ENCODE measurements at places on chromosomes 1 and 21.

DNA sequence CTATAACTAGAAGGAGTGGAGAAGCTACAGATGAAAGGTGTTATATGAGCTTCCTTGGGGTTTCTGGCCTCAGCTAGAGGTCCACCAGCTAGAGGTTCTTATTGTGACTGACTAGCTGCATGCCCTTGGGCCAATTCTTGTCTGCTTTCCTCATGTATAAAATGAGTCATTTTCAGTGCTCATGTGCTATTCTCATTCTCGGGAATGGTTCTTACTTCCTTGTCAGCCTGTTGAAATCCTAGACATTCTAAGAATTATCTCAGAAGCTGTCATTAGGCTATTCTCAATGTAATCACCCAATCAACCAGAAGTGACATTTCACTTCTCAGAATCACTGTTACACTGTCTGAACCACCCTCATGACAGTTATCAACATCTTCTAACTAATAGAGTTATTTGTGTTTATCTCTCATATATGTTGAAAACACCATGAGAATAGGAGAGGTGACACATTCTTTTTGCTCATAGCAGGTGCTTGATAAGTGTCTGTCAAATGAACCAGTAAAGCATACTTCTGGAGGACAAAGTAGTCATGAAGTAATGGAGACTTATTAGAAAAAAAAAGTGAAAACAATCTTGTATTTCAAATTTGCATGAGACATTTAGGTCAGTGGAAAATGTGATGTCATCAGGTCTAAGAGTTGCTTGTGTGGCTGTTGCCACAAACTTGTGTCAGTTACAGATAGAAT, 122.8 kb upstream of the IVNS1ABP start:
- no peak for DNase-seq

DNA sequence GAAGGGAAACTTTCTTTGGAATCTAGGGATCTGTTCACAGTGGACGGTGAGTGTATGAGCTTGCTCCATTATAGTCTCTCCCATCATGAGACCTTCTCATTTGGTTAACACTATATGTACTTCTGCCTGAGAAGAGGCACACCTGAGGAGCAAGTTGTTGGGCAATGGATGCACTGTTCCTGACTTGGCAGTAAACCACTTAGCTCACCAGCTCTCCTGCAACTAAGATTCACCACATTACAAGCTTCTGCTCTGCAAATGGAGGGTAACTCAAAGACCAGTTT, 10.2 kb downstream of the MACF1 start:
- no peak for DNase-seq

DNA sequence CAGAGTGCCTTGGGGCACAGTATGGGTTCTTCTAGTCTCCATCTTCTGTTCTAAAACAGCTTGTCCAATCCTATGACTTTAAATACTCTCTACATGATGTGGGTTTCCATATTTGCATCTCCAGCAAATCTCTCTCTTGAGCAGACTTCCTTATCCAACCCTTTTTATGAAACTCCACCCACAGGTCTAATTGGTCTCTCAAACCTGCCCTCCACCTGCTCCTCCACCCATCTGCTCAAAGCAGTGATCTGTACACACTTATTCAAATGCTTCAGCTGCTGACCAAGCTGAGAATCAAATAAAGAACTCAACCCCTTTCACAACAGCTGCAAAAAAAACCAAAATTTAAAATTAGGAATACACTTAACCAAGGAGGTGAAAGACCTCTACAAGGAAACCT, 11.5 kb downstream of the MCOLN2 start:
- DNase-seq, result no peak

- DNase-seq, result no peak
Measured at GRCh38 chr21:38619992-38620479, 121.8 kb upstream of the ERG start.

DNA sequence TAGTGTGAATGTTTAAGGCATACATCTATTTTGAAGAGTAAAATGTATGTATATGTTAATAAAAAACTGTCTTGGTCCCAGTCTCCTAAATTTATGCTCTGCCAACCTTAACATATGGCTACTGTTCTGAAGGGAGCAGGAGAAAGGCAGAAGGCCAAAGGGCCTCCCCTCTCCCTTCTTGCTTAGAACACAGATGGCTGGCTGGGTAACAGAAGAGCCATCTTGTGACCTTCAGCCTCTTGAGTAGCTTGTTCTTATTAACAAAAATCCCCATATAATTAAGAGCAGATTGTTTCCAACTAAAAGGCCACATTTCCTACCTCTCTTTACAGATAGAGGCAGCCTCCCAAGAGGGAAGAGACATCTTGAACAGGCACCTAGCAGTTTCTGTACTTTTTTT, 36.1 kb downstream of the EPB41 start:
- no peak for DNase-seq

DNA sequence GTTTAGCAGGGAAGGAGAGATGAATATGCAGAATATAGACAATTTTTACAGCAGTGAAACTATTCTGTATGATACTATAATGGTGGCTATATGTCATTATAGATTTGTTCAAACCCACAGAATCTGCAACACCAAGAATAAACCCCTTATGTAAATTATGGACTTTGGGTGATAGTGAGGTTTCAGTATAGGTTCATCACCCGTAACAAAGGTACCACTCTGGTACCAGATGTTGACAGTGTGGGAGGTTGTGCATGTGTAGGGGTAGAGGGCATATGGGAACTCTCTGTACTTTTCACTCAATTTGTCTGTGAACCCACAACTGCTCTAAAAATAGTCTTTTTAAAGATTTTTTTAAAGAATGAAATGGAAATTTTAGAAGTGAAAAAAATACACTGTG, 29.9 kb upstream of the PRDX6 start:
- DNase-seq, result no peak

DNA sequence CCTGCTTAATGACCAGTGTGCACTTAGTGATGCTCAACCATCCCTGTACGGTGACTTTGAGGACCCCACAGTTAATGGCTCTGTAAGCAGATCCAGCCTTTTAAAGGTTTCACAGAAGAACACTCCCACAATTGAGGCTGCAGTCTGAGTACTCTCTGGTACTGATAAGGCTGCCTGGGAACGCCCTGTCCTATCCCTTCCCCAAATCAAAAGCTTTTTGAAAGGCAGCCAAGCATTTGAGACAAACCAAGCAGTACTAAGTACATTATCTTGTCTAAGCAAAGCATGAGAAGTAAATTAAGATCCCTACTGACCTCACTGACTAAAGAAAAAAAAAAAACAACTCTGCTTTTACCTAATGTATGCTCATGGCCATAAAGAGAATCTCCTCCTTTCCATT, 60.7 kb downstream of the SH3GLB1 start:
- DNase-seq, result no peak

GRCh38 chr1:31441970-31442647, 29.1 kb downstream of the SERINC2 start:
- no peak for DNase-seq

- DNase-seq, result no peak
Measured at GRCh38 chr1:67970088-67970487, 80.3 kb downstream of the DIRAS3 start.

Data from naive thymus-derived CD4-positive, alpha-beta T cell (primary cell).